ENCODE measurements at places on chromosomes 3 and 15.

GRCh38 chr3:96776818-96777217 is 37.6 kb upstream of the EPHA6 start:
- no peak for DNase-seq
- no peaks in the 10 kb centered on the region for H3K4me1 ChIP-seq
- H3K27me3 ChIP-seq: no peaks in the 10 kb centered on the region
- no peak overlapping the region for H3K4me3 ChIP-seq
- H3K27ac ChIP-seq: no peak overlapping the region

GRCh38 chr3:134517791-134518190 is 31.9 kb downstream of the CEP63 start:
- H3K36me3 ChIP-seq: peaks cover 6% of the 10 kb centered on the region
- no peaks in the 10 kb centered on the region for H3K4me1 ChIP-seq
- no peak overlapping the region for H3K4me3 ChIP-seq
- no peaks in the 10 kb centered on the region for H3K27me3 ChIP-seq

GRCh38 chr3:104460477-104461406 is 906.0 kb upstream of the ALCAM start:
- no peaks in the 10 kb centered on the region for H3K36me3 ChIP-seq
- no peak for DNase-seq
- no peak overlapping the region for H3K4me3 ChIP-seq
- H3K27ac ChIP-seq: no peak overlapping the region

DNA sequence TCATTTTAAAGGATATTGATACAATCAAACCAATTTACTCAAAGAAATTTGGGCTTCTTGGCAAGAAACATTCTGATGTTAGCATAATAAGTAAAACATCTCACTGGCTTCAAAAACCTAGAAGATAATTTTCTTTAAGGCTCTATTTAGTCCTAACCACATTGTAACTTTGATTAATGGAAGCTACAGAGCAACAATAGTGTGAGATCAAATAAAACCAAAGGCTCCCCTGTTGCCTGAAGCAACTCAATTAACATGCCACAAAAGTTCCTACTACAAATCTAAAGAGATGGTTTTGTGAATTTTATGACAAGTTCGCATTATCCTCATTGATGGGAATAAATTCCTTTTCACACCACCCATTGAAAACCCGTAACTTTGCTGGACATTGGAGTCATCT is 5.9 kb downstream of the DPH6 start:
- H3K27ac ChIP-seq: no peak overlapping the region
- no peak overlapping the region for H3K4me3 ChIP-seq
- DNase-seq: no peak
- no peaks in the 10 kb centered on the region for H3K27me3 ChIP-seq
- peaks cover 2% of the 10 kb centered on the region for H3K36me3 ChIP-seq

DNA sequence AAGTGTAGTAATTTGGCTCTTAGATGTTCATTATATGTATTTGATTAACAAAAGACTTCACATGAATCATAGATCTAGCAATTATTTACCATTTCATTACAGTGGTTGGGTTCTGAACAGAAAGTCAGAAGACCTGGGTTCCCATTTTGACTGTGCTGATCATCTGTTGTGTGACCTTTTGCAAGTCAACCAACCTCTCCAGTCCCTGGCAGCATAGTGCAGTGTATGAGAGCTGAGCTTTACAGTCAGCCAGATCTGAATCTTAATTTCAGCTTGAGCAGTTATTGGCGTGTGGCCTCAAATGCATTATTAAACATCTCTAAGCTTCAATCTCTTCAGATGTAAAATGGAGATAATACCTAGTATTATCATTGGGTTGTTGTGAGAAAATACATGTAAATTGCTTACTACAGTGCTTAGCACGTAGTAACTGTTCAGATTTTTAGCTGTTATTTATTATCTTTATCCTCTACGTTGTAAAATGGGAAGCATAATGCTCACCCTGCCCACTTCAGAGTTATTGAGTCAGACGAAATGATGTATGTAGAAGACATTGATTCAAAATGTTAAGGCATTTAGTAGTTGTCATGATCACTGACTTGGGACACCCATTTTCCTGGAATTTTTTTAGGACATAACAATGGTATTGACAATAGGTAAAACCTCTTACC is 104.0 kb downstream of the KLHL25 start:
- peaks cover 64% of the 10 kb centered on the region for H3K36me3 ChIP-seq
- no peak overlapping the region for H3K4me3 ChIP-seq
- DNase-seq: no peak
- no peak overlapping the region for H3K27ac ChIP-seq
- no peaks in the 10 kb centered on the region for H3K4me1 ChIP-seq
- no peaks in the 10 kb centered on the region for H3K27me3 ChIP-seq

DNA sequence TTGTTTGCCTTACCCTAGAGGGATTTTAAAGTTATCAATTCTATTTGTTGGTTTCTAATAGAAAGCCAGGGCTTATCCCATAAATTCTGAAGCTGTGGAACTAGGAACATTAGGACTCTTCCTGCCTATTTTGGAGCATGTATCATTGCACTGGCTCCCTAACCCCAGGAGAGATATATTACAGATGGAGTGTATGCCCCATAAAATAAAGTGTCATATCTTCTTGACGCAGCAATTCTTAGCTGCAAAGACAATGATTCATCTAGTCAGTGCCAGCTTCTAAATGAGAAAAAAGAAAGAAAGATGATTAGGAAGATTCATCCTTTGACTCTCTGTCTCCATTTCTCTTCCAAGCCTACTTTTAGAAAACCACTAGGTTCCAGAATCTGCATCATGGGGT is 74.8 kb upstream of the MAGI1 start:
- no peaks in the 10 kb centered on the region for H3K4me1 ChIP-seq
- DNase-seq: no peak
- no peaks in the 10 kb centered on the region for H3K27me3 ChIP-seq
- H3K4me3 ChIP-seq: no peak overlapping the region
